ENCODE measurements at places on chromosomes 6 and 20.

DNA sequence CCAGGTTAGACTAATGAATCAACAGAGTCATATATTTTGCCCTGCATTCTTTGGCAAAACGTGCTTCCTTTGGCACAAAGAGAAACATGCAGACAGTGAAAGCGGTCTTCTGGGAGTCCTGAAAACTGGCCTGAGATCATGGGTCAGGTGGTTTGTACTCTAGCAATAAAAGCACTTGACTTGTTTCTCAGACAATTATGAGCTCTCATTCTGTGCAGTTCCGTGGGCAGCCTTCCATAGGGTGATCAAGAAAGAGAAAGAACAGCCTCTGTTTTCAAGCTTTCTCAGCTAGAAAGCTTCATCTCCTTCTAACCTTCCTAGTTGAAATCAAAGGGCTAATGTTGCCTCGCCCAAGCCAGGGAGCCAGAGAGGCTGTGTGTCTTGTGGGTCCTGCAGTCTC, 62.7 kb upstream of the ISM1 start:
- no peak for DNase-seq

- DNase-seq: no peak
These were observed 25.5 kb upstream of the IL20RA start for GRCh38 chr6:137070303-137070702.

DNA sequence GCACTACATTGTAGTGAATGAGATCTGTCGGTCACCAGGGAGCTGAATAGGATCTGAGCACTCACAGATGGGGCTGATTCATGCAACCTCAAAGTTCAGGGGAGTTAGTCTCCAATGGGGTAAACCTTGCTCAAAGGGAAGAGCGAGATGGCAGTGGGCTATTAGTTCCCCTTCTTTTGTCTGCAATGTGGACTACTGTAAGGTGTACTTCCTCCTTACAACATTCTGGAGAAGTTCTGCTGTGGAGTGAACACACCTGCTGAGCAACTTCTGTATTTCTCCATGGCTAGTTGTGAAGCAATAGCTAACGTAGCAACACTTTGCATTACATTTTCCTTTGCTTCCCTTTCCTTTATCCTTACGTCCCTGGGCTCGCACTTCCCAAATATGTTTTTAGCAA, 134.3 kb upstream of the B3GAT2 start:
- DNase-seq: no peak

GRCh38 chr6:156710479-156710878, 66.7 kb upstream of the ARID1B start:
- no peak for DNase-seq

DNA sequence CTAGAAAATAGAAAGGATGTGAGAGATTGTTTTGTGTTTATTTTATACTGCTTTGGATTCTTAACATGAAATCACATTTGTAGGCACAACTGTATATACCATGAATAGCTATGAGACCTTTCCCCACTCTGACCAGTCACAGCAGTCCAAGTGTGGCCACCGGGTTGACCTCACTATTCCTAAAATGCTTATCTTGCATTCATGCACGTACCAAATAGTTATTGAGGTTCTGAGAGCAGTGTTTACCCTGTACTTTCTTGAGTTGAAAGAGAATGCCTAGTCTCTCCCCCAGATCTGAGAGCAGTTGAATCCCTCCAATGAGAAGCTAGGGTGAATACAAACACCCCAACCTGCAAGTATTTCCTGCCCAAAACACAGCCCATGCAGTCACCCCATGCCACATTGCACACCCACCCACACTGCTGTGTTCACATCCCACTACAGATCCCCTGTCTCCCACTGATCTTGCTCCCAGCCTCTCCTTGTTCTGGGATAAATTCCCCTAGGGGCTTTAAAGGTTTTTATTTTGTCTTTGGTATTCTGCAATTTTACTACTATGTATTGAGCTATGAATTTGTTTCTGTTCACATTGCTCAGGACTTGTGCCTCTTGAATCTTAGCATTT, 51.6 kb downstream of the GOPC start:
- DNase-seq: no peak

GRCh38 chr6:49004801-49005200, 458.3 kb downstream of the MMUT start:
- DNase-seq: no peak

DNA sequence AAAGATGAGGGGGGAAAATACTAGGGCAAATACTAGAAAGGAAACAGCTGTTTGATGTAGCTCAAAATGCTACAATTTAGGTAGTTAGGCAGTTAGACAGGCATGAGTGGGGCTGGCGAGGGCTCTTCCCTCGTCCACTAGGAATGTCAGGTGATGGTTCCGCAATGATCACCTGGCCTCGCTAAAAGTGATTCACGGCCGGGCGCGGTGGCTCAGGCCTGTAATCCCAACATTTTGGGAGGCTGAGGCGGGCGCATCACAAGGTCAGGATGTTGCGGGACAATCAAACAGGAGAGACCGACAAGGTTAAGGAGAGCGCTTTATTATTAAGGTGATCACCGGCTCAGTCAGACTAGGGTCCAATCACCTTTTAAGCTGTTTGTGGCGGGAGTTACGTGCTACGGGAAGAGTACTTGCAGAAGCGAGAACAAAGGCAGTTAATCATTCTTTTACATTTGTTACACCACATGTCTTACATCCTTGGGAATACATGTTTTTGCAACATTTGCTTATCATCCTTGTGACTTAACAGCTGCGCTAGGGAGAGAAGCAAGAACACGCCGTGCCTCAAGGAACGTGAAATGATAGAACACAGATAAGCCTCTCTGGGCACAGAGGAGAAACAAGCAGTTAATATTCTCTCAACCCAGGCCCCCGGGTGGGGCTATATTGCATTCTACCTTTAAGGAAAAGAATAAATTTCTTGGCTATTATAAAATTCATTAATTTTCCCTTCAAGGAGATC, 1025.4 kb downstream of the EYS start:
- DNase-seq: no peak
